Fibroblast of gingiva (primary cell): ENCODE measurements at places on chromosomes 12 and 14.
A peak's percentile ranks its signal among the peaks of the same experiment; 100 is the strongest.

DNA sequence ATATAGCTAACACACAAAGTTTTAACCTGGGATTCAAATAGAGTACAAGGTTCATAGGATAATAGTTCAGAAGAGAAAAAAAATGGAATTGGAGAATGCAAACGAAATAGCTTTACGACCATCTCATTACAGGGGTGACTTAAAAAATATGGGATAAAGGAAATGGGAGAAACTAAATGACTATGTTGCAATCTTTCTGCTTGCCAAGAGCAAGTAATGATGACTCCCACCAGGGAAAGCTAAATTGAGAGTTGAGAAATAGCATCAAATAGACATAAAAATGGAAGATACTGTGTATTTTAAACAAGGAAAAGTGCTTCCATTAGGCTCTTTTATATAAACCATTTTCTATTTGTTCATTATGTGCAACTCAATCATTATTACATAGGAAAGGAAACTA is 155.7 kb upstream of the ATXN7L3B start:
- no peak for DNase-seq

DNA sequence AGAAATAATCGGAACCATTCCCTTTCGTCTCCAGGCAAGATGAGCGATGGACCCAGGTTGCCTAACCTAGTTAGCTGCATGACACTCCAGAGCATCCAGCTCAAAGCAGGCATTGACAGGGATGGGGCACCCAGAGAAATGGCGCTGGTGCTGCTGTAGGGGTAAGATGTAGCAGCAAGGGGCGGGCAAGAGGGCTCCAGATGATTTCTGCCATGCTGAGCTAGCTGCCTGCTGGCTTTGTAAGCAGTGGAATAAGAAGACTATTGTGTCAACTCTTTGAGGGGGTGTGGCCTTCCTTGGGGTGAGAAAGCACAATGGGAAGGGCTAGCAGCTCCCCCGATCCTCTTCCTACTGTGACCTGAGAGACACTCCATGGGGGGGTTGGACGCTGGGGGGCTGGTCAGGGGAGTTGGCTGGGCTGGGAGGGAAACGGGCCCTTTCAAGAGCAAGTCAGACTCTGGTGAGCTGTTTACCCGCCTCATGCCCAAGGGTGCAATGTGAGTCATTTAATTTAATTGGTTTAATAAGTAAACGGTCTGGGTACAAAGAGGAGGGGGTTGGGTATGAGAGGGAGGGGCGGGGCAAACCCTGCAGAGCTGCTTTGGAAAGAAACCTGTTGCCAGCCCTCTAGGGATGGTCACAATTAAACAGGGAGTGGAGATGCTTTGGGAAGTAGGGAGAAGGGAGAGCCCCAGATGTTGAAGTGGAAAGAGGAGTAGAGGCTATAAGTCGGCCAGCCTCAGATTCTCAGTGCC is 50.5 kb downstream of the B4GALNT3 start:
- DNase-seq = no peak

- DNase-seq = no peak
Observed at GRCh38 chr12:121668750-121669520, 519 bp downstream of the MORN3 start.

GRCh38 chr14:105867961-105868599 is 341.7 kb downstream of the TMEM121 start:
- no peak for DNase-seq

- no peak for DNase-seq
Observed at GRCh38 chr14:100346306-100347091, 23.4 kb downstream of the SLC25A47 start.

DNA sequence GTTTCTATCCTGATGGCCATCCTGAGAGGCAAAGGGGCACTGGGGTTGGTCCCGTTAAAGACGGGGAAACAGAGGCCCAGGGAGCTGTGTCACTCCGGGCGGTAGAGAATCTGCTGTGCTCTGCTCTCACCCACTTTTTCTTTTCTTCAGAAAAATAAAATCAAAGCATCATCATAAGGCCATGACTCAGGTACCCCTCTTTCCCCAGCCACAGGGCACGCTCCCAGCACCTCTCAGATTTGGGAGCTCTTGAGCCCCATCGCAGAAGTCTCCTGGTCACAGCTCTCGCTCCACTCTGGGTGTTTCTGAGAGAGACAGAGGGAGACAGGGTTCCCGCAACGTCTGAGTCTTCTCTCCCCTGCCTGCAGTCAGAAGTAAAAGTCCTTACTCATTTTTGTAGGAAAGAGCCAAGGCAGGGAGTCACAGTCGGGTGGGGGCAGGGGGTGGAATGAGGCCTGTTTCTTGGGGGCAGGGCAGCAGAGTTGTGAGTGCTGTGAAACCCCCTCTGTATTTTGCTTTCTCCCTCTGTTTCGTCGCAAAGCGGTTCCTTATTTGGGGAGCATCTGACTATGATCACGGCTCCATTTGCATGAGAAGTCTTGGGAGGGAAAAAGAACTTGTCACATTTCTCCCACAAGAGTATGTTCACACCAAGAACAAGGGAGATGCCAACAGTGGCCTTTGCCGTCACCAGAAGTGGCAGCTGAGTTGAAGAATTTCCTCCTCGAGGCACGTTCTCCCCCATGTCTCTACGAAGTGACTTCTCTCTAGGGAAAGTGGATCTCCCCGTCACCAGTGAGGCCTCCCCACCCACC is 139.0 kb downstream of the BCL11B start:
- DNase-seq = no peak

GRCh38 chr12:42789808-42790760 is 200.5 kb upstream of the PRICKLE1 start:
- DNase-seq = no peak

GRCh38 chr12:14410841-14411569 is 45.5 kb downstream of the ATF7IP start:
- DNase-seq = no peak

- DNase-seq = peak; percentile 61
Observed at GRCh38 chr12:128817111-128818015, 6.4 kb downstream of the SLC15A4 start.

GRCh38 chr12:120928864-120929652 is 24.9 kb upstream of the SPPL3 start:
- DNase-seq = no peak

GRCh38 chr12:120988658-120989057 is 10.3 kb downstream of the HNF1A start:
- no peak for DNase-seq

DNA sequence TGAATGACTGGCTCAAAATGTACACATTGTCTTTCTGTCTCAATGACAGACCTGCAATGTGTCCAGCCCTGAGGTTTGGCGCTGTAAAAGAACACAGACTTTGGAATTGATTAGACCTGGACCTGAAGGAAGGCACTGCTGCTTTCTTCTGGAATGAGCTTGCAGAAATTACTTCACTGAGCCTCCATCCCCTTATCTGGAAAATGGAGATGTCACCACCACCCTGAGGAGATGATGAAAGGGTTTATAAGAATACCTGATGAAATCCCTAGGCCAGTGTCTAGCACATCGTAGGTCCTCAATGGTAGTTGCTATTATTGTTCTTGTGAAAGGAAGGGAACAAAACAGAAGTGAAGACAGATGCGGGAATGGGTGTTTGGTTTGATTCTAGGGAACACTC is 9.7 kb upstream of the WSB2 start:
- DNase-seq = no peak

- no peak for DNase-seq
Observed at GRCh38 chr12:80293347-80293746, 150.7 kb upstream of the PTPRQ start.

- DNase-seq = peak; percentile 49
Observed at GRCh38 chr14:103867523-103867953, 20.2 kb upstream of the PPP1R13B start.

DNA sequence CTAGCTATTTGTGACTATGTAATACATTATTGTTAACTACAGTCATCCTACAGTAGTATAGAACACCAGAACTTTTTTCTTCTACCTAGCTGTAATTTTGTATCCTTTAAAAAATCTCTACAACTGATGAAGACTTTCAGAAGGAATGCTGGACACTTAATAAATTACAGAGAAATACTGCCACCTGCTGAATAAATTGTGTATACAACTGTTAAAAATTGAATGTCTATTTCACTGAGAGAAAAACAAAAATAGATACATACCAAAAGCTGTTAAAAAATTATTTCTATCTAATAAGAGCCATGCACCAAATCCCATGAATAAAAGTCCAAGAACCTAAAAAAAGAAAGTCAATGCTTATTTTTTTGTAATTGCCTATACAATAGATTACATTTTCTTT is 6.6 kb downstream of the TSPAN19 start:
- peak; percentile 14 for DNase-seq

DNA sequence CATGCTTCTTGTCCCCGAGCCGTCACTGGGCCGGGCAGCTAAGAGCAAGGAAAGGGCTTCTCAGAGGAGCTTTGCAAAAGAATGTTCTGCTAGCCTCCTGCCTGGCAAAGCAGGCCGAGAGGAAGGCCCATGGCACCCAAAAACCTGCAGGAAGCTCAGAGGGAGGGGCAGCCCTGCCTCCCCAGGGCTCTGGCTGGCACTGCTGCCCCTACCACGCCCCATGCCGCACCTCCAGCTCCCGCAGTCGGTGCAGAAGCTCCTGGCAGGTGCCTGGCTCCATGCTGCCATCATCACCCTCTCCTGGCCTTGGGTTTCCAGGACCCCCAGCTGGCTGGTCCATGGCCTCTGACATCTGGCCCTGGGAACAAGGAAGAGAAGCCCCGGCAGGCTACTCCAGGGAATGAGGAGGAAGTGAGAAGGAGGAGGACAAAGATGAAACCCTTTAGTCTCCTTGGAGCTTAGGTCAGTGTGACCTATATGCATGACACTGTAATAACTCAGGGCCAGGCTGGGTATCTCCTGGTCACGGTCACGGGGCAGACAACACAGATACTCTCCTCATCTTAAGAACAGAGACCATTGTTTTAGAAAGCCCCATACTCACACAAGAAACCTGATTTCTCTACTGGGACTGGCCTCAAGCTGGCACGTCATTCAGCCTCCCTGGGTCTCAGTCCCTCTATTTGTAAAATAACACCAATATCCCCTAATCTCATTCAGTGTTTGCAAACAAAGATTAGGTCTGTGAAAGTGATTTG is 24.3 kb downstream of the NCKAP5L start:
- DNase-seq = no peak

DNA sequence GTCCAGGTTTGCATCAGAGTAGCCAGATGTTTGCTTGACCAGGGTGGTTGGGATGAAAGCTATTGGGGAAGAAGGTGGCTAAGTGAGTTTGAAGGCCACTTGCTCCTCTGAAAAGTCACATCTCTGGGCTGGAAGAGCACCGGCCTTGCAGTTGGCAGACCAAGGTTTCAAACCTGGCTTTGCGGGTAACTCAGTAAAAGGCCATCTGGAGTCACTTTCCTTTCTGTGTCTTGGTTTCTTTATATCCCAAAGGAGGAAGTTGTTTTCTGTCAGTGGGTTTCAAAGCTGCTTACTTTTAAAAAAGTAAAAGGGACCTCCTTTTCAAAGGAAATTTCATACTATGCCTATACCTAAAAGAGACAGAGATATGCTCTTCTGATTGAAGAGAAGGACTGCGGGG is 26.2 kb upstream of the CMA1 start:
- no peak for DNase-seq

DNA sequence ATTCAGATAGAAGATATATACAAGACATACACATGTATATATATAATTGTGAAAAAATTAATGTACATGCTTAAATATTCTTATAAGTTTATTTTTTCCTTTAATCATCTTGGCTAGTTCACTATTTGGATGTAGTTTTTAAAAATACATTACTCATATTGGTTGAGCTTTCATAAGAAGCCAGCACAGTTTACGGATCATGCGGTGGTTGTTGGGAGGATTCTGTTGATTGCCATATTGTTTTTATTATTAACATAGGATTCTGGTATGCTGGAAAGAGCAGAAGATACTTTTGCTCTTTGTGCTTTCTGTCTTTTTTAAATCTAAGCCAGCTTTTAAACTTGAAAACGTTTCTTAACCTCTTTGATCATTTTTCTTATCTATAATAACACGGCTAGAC is 163.4 kb downstream of the OTOGL start:
- peak; percentile 64 for DNase-seq

GRCh38 chr14:54775486-54776140 is 127.0 kb downstream of the GCH1 start:
- no peak for DNase-seq

- DNase-seq = no peak
Observed at GRCh38 chr12:2431810-2432209, 363.0 kb upstream of the FKBP4 start.

DNA sequence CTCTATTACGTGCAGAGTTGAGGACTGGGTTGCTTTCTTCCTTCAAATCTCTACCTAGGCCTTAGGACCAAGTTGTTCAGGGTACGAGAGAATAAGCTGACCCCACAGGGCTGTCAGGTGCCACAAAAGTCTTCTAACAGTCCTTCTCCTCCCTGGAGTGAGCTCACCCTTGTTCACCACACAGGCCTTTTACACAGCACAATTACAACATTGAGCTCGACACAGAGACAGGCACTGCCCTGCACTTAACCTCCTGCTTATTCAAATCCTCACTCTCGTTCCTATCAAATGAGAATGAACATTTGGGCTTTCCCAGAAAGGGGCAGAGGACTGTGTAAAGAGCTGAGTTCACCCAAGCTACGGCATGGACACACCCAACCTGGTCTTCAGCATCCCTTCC is 2.4 kb downstream of the GALNT6 start:
- no peak for DNase-seq

- DNase-seq = no peak
Observed at GRCh38 chr14:53398616-53399015, 245.5 kb upstream of the DDHD1 start.

DNA sequence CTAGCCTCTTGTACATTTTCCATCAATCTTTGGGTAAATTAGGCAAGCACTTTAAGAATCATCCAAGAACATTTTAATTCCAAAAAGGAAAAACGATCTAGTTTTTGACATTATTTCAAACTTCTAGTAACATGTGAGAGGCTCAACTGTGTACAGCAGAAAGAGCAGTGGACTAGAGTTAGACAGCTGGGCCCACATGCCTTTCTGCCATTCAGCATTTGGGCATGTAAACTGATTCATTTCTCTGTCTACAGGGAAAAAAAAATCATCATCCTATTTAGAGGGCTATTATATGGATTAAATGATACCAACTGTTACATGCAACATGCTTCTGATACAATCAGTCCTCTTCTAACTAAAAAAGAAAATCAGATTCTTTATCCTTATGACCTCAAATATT is 17.7 kb downstream of the ATP2B1 start:
- DNase-seq = no peak

- DNase-seq = no peak
Observed at GRCh38 chr12:31316891-31317290, 9.1 kb downstream of the SINHCAF start.

DNA sequence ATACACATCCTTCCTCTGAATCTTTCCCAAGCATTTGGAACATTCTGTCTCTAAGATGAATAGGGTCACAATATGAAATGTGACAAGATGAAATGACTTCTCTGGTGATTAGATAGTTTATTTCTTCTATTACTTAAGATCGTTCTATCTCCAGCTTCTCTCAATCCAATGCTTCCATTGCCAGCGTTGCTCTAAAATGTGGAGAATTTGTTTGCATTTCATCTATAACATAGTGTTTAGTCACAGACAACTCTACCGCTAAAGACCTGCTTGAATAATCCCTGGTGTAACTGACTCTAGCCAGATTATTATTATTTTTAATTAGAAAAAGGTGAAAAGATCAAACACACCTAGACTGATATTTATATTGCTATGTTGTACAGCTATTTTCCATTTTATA is 184.7 kb upstream of the PRICKLE1 start:
- no peak for DNase-seq
